Type B pancreatic cell (in vitro differentiated cells): ENCODE measurements at places on chromosomes 4 and X. TPM values are rescaled to one million over a fixed set of nuclear protein-coding genes. Genes with fewer than 3 reads are reported as not detected.

GRCh38 chr4:143381189-143382118 is 44.8 kb downstream of the GAB1 start:
- DNase-seq, result no peak
- H3K27ac ChIP-seq, result peak overlapping the region; percentile 69
- H3K27me3 ChIP-seq, result no peaks in the 10 kb centered on the region

DNA sequence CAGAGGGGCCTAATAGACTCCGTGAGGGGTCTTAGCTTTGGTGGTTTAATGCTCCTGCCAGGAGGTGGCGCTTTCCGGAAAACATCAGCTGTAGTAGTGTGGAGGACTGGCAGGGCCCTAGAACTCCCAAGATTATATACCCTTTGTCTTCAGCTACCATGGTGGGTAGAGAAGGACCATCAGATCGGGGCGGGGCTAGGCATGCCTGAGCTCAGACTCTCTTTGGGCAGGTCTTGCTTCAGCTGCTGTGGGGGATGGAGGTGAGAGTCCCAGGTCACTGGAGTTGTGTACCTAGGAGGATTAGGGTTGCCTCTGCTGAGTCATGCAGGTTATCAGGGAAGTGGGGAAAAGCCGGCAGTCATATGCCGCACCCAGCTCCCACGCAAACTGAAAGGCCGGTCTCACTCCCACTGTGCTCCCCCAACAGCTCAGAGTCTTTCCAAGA is 63.0 kb upstream of the AGA start:
- no peaks in the 10 kb centered on the region for H3K36me3 ChIP-seq
- no peak overlapping the region for H3K27ac ChIP-seq
- H3K27me3 ChIP-seq, result no peaks in the 10 kb centered on the region

DNA sequence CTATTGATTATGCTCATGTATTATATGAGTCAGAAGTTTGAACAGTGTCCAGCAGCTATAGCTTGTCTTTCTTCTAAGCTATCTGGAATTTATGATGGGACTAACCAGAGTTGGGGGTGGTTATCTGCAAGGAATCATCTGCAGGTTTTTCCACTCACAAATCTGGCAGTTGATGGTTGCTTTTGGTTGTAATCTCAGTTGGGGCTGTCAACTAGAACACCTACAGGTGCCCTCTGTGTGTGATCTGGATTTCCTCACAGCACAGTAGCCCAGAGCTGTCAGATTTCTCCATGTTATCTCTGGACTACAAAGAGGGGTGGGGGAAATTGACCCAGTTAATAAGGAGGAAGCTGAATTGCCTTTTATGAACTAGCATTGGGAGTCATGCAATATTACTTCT is 51.4 kb upstream of the MAP9 start:
- H3K4me3 ChIP-seq, result no peak overlapping the region
- no peak overlapping the region for H3K27ac ChIP-seq
- no peaks in the 10 kb centered on the region for H3K36me3 ChIP-seq
- H3K4me1 ChIP-seq, result peaks cover 4% of the 10 kb centered on the region

GRCh38 chrX:13103188-13103913 is 58.9 kb upstream of the FAM9C start:
- no peaks in the 10 kb centered on the region for H3K27me3 ChIP-seq
- H3K36me3 ChIP-seq, result peaks cover 4% of the 10 kb centered on the region
- H3K27ac ChIP-seq, result no peak overlapping the region
- H3K4me3 ChIP-seq, result no peak overlapping the region
- DNase-seq, result no peak

DNA sequence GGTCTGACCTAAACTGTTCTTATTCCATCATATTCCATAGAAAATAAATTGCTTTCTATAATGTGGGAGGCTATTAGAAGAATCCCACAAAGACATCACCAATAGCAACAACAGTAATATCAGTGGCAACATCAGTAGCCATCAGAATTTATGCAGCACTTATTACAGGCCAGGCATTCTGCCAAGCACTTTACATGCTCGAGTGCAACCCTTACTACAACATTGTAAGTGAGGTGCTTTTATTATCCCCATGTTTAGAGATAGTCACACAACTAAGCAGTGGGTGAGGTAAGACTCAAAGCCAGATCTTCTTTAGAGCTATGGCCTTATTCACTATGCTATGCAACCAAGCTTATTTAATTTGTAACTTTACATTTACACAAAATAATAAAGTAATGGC is 317.1 kb upstream of the BMP3 start:
- no peak for DNase-seq
- no peak overlapping the region for H3K4me3 ChIP-seq
- H3K4me1 ChIP-seq, result no peaks in the 10 kb centered on the region
- H3K36me3 ChIP-seq, result no peaks in the 10 kb centered on the region
- no peaks in the 10 kb centered on the region for H3K27me3 ChIP-seq

DNA sequence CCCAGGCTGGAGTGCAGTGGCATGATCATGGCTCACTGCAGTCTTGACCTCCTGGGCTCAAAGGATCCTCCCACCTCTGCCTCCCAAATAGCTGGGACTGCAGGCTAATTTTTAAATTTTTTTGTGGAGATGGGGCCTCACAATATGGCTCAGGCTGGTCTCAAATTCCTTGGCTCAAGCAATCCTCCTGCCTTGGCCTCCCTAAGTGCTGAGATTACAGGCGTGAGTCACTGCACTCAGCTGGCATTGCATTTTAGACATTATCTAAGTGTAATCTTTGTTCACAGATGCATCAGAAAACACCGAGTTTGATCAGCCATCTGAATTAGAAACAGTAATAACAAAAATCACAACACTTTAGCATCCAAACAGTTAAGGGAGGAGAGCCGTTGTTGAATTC is 53.4 kb upstream of the CBR4 start:
- no peaks in the 10 kb centered on the region for H3K36me3 ChIP-seq
- no peaks in the 10 kb centered on the region for H3K27me3 ChIP-seq
- DNase-seq, result no peak
- H3K4me3 ChIP-seq, result no peak overlapping the region
- H3K4me1 ChIP-seq, result peaks cover 21% of the 10 kb centered on the region
- no peak overlapping the region for H3K27ac ChIP-seq

DNA sequence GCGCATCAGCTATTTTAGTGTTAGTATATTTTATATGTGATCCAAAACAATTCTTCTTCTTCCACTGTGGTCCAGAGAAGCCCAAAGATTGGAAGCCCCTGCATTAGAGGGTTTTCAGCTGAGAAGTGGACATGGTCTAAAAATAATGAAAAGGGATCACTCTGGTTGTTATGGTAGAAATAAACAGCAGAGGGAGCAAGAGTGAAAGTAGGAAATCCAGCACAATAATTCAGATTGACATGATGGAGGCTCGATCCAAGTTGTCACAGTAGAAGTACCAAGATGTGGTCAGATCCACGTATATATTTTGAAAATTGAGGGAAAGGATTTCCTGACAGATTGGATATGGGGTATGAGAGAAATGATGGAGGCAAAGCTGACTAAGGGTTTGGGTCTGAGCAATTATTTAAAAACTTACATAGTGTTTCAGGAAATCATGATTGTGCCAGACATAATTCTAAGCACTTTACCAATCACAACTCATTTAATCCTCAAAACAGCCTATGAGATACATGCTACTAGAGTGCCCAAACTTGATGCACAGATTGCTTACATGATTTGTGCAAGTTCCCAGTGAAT is 17.0 kb upstream of the TMEM144 start:
- no peak for DNase-seq
- H3K27me3 ChIP-seq, result peaks cover 3% of the 10 kb centered on the region
- peaks cover 3% of the 10 kb centered on the region for H3K36me3 ChIP-seq
- no peak overlapping the region for H3K4me3 ChIP-seq
- no peak overlapping the region for H3K27ac ChIP-seq
- H3K4me1 ChIP-seq, result peaks cover 3% of the 10 kb centered on the region

GRCh38 chrX:1026263-1027015 is 186.0 kb downstream of the CRLF2 start:
- H3K27ac ChIP-seq, result no peak overlapping the region
- H3K4me3 ChIP-seq, result no peak overlapping the region
- no peaks in the 10 kb centered on the region for H3K4me1 ChIP-seq
- no peak for DNase-seq
- no peaks in the 10 kb centered on the region for H3K36me3 ChIP-seq

GRCh38 chr4:169485791-169486742 is 126.3 kb downstream of the NEK1 start:
- DNase-seq, result no peak
- no peaks in the 10 kb centered on the region for H3K4me1 ChIP-seq
- H3K4me3 ChIP-seq, result no peak overlapping the region
- H3K27ac ChIP-seq, result no peak overlapping the region
- H3K27me3 ChIP-seq, result no peaks in the 10 kb centered on the region

GRCh38 chr4:173317004-173317403 is 17.2 kb downstream of the HMGB2 start:
- no peak overlapping the region for H3K4me3 ChIP-seq
- H3K36me3 ChIP-seq, result peaks cover 7% of the 10 kb centered on the region
- H3K27me3 ChIP-seq, result no peaks in the 10 kb centered on the region

DNA sequence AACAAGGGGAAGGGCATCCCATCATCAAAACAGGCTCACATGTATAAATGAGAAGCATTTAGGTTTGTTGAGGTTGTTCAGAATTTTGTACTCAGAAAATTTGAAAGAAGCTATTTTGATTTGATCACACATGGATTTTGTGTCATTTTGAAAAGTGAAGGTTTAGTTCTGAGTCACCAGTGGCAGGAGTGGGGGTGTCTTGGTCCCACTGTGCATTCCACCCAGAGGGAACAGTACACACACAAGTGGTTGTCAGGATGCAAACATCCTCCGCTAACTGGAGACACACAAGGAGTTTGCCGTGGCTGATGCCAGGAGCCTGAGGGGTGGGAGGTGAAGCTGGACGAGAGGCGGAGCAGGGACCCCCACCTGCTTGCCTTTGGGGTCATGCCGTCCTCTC is 198.2 kb upstream of the PSAPL1 start:
- H3K4me1 ChIP-seq, result peaks cover 12% of the 10 kb centered on the region
- no peak for DNase-seq
- no peak overlapping the region for H3K27ac ChIP-seq
- no peak overlapping the region for H3K4me3 ChIP-seq
- no peaks in the 10 kb centered on the region for H3K36me3 ChIP-seq

GRCh38 chrX:78326401-78326800 is 1.0 kb downstream of the CYSLTR1 start:
- H3K36me3 ChIP-seq, result no peaks in the 10 kb centered on the region
- H3K27me3 ChIP-seq, result no peaks in the 10 kb centered on the region

GRCh38 chrX:111387470-111388070 is 24.4 kb downstream of the DCX start:
- peaks cover 10% of the 10 kb centered on the region for H3K4me1 ChIP-seq
- DNase-seq, result no peak
- no peak overlapping the region for H3K27ac ChIP-seq
- H3K4me3 ChIP-seq, result no peak overlapping the region
- H3K36me3 ChIP-seq, result no peaks in the 10 kb centered on the region
- H3K27me3 ChIP-seq, result no peaks in the 10 kb centered on the region

DNA sequence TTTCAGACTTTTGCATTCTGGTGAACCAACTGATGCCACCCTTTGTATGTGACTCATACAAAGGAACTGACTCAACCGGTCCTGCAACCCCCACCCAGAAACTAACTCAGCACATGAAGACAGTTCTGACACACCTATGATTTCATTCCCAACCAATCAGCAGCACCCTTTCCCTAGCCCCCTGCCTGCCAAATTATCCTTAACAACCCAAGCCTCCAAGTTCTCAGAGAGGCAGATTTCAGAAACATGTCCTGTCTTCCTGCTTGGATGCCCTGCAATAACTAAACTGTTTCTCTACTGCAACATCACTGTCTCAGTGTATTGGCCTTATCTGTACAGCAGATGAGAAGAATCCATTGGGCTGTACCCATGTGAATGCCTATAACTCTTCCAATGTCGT is 284.7 kb downstream of the CAMK2D start:
- H3K4me1 ChIP-seq, result peaks cover 6% of the 10 kb centered on the region
- DNase-seq, result no peak
- no peaks in the 10 kb centered on the region for H3K27me3 ChIP-seq
- H3K36me3 ChIP-seq, result peaks cover 19% of the 10 kb centered on the region

DNA sequence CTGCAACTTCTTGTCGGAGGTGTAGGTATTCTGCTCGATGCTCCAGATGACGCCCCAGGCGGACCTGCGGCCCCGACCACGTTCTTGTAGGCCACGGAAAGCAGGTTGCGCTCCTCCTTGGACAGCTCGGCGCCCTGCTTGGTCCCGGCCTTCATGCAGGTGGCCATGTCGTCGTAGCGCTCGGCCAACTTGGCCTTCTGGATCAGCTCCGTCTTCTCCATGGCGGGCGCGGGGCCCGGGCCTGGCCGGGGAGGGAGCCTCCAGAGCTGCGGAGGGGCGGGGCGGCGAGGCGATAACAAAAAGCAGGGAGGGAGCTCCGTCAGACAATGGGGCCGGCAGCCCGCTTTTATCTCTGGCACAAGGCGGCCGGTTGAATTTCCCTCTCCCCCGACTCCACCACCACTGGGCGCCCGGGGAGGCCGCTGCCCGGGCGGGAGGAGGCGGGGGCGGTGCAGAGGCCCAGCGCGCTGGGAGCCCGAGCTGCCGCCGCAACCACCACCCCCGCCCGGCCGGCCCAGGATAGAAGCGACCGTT is 28.3 kb upstream of the DRP2 start:
- no peak for DNase-seq
- no peaks in the 10 kb centered on the region for H3K27me3 ChIP-seq
- H3K4me3 ChIP-seq, result peak overlapping the region; percentile 79
- H3K27ac ChIP-seq, result no peak overlapping the region
- no peaks in the 10 kb centered on the region for H3K4me1 ChIP-seq

DNA sequence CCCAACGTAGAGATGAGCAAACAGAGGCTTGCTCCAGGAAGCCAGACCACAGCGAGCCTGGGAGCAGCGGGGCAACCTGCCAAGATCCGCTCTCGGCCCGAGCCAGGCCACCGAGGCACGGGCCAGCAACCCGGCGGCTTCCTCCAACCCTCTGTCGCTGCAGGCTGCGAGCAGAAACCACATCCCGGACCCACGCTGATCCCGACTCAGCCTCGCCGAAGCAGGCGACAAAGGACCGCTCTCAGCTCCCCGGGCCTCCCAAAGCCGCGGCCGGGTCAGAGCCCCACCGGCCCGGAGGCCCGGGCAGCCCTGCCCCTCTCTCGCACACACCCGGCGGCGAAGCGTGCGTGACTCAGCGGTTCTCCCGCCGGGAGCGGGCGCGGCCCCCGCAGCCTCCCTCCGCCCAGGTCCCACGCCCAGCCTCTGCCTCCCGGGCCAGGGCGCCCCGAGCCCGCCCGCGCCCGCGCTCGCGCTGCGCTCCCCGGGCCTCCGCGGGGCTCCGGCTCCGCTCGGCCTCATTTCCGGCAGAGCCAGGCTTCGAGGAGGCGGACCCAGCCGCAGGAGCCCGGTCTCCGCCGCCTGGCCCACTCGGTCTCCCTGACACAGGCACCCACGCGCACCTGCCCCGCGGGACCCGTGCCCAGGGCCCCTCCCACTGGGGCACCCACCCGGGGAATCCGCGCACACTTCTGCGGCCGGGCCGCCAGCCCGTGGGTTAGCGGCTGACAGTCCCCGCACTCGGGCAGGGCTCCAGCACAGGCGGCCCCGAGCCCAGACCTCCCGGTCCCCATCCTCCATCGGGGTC is 1.7 kb downstream of the PPP2R2C start:
- H3K4me1 ChIP-seq, result no peaks in the 10 kb centered on the region
- no peak overlapping the region for H3K27ac ChIP-seq
- no peaks in the 10 kb centered on the region for H3K36me3 ChIP-seq
- H3K27me3 ChIP-seq, result peaks cover 82% of the 10 kb centered on the region
- DNase-seq, result peak; percentile 69
- peak overlapping the region; percentile 81 for H3K4me3 ChIP-seq

The MAGEA8 gene
- 0.21 TPM in 1 of 2 replicates, not detected in the other for total RNA-seq

The SMPX gene
- total RNA-seq, result 0.95 and 2.8 TPM in 2 replicates

The SPANXA1 gene
- not detected in 2 replicates for total RNA-seq

The ARMCX5 gene
- total RNA-seq, result 11.4 and 16.0 TPM in 2 replicates

The FAM90A26 gene
- not detected in 2 replicates for total RNA-seq

The ELF4 gene
- 7.8 and 20.6 TPM in 2 replicates for total RNA-seq

The ARHGAP6 gene
- 8.0 and 10.1 TPM in 2 replicates for total RNA-seq
